Skeletal muscle cell (primary cell): ENCODE measurements at places on chromosomes 1 and 21.

GRCh38 chr1:75135573-75136194, 1.5 kb downstream of the LHX8 start:
- no peak for DNase-seq

DNA sequence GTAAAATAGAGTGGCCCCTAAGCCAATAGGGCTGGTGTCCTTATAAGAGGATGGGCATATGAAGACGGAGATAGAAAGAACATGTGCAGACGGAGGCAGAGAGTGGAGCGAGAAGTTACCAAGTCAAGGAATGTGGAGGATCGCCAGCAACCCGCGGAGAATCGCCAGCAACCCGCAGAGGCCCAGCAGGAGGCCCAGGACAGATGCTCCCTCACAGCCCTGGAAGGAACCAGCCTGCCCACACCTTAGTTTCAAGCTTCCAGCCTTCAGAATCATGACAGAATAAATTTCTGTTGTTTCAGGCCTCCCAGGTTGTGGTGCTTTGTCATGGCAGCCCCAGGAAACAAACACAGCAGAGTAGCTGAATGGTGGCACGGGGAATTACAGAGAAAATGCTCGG, 9.6 kb downstream of the CLDN14 start:
- DNase-seq, result no peak

DNA sequence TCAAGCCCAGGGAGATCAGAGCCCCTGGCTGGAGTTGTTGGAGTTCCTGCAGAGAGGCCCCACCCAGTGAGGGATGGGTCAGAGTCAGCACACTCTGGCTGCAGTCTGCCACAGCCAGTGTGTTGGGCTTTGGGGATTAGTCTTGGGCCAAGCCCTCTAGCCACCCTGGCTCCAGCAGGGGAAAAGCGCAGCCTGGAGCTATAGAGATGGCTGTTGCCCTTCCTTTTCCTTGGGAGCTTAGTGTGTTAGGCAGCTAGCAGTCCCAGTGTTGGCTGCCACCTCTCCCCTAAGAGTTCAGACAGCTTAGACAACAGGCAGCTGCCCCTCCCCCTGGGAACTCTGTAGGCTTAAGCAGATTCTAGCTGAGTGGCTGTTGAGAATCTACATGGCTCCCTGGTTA, 45.1 kb downstream of the DPT start:
- DNase-seq, result no peak

GRCh38 chr1:200372095-200372884, 37.5 kb downstream of the ZNF281 start:
- peak; percentile 81 for DNase-seq

DNA sequence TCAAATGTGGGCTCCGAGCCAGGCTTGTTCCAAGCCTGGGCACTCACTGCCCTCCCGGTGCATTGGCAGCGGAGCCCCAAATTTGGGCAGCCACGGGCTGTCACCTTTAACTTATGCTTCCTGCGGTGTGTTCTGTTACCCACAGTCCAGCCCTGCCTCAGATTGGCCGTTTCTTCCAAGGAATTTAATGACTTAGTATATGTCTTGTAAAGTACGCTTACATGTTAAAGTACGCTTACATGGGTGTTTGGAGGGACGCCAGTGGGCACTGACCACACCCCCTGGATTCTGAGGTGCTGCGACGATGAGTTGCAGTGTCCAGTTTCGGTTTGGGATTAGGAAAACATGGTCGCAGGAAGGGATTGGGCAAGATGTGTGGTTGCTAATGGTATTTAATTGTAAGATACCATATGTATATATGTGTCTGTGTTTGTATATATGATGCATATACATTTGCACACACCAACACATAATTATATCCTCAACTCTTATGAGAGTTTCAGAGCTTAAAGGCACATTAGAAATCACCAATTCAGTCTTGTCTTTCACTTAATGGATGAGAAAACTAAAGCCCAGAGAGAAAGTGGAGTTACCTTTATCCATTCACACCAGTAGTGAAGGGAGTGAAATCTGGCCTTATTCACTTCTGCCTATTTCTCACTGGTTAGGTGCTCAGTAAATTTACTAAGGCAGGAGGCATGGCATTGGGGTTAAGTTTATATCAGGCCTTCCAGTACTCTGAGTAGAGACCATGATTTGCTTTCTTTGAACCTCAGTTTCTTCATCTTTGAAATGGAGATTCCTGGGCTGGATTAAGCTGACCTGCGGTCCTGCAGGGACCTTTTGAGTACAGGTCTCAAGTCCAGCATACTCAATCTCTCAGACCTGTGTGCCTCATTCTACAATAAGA, 1.0 kb downstream of the SMYD2 start:
- no peak for DNase-seq
